ENCODE measurements at places on chromosomes 12 and 14.
A peak's percentile ranks its signal among the peaks of the same experiment; 100 is the strongest.

GRCh38 chr12:45666816-45667215 lies 62.7 kb upstream of the ARID2 start:
- no peak for DNase-seq

- no peak for DNase-seq
These were observed 454.7 kb downstream of the NPAS3 start for GRCh38 chr14:33393231-33393894.

GRCh38 chr14:61269321-61270083 lies 11.6 kb downstream of the TMEM30B start:
- peak; percentile 66 for DNase-seq

DNA sequence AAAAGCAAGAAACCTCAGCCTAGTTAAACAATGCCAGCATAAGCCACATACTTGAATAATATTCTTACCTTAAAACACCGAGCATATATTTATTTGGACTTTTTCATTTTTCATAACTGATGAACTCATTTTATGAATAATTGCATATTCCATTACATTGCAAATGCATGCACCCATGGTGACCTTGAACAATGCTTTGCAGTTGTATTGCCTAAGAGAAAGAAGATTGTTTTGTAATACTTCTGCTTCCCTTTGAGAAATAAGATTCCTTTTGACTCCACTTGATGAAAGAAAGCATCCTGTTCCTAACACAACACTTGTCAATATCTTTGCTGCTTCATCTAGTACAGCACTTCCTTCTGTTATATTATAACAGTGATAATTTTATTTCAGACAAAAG lies 1182.2 kb downstream of the FLRT2 start:
- DNase-seq = no peak

DNA sequence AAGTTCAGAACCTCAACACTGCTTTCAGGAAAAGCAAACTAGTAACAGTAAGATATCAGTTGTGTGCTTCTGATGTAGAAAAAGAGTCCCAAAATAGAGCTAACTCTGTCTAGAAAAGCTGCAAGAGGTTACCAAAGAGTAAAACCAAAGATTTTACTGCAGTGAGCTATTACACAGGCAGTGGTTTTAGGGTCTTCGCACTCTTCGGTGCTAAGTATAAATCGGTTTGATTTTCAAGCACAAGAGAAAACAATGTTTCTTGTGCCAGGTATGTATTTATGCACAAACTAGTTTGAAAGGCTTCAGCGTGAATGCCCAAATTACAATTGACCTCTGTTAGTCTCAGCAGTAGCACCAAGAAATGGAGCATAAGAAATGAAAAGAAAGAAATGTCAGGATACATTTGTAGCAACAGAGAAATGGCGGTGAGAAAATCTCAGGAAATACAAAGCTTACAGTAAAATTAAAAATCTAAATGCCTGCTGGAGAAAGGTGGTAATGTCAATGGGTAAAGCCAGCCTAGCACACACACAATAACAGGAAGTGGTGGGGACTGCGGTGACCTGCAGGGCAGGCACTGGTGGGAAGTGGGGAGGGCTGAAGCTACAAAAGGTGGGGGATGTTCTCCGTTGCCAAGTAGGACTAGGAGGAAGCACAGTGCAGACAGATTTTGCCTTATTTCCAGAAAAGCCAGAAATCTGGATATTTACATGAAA lies 18.0 kb upstream of the DYRK2 start:
- DNase-seq = peak; percentile 25

- no peak for DNase-seq
These were observed 48.4 kb downstream of the GCH1 start for GRCh38 chr14:54854181-54854580.

GRCh38 chr14:56195704-56196103 lies 77.5 kb downstream of the PELI2 start:
- DNase-seq = no peak

DNA sequence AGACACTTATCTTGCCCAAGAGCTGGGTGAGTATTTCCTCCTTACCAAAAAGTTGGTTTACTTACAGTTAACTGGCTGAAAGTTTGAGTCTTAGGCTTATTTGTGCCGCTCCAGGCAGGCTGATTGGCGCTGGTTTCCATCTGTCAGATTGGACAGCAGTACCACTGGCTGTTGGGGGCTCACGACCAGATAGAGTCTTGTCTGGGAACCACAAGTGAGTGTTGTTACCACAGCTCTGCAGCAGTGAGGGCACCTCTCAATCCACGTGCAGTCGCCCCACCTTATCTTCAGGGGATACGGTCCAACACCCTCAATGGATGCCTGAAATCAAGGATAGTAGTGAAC lies 58.9 kb downstream of the DDX51 start:
- DNase-seq = no peak

DNA sequence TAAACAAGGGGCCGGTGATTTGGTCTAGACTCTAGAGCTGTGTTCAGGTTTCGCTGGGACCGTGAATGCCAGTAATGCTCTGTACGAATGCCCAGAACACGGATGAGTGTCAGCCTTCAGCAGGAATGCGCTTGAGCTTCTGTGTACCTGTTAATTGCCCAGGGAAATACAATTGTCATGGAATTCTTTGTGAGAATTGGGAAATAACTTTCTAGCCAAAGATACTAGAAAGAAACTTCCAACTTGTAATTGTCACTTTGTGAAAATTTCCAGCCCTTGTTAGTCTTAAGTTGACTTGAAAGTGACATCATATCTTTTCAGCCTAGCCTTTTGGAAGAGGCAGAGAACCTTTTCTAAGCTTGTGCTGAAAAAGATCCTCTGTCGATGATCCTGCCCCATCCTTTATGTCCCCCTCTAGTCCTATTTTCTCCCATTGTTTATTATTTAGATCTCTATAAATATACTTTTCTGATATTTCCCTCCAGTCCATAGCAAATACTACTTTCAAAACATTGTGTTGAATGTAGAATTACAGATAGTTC lies 2.7 kb downstream of the CHST11 start:
- no peak for DNase-seq

- no peak for DNase-seq
These were observed 1019.0 kb upstream of the TMEM132C start for GRCh38 chr12:127247937-127248336.

DNA sequence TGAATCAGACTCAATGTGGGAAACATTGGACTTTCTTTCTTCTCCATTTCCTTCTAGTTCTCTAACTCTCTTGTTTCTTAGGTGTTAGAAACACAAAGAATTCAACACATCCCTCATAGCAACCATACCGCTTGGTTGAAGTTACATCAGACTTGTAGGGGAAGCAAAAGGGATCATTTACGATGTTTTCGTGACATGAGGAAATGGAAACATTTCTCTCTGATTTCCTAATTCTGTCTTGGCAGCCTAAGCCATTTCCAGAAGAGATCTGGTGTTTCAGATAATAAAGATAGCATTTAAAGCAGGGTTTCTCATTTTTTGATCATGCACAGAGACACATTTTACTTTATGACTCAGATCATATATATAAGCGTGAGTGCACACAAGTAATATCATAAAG lies 202.0 kb downstream of the TMEM132C start:
- no peak for DNase-seq

GRCh38 chr12:58583529-58583928 lies 336.8 kb downstream of the LRIG3 start:
- no peak for DNase-seq

DNA sequence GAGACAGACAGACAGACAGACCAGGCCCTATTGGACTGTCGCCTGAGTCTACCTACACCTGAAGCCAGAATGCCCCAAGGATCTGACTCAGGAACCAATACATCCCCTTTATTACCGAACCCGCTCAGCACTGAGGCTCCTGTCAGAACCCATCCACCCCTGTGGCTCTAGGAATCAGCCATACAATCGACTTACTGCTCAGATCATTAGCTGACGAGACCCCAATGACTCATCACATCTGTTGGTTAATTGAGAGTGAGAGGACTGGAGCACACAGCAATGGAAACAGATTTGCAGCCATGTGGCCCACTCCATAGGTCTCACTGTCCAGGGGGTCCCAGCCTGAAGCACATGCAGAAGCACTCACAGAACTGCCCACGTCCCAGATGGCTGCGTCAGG lies 15.2 kb downstream of the ITPK1 start:
- no peak for DNase-seq

GRCh38 chr12:53380794-53381730 lies 1.1 kb downstream of the SP1 start:
- DNase-seq = no peak

GRCh38 chr14:61720294-61720661 lies 25.0 kb downstream of the HIF1A start:
- DNase-seq = no peak

- no peak for DNase-seq
These were observed 4.7 kb downstream of the DYNLL1 start for GRCh38 chr12:120500581-120500980.

DNA sequence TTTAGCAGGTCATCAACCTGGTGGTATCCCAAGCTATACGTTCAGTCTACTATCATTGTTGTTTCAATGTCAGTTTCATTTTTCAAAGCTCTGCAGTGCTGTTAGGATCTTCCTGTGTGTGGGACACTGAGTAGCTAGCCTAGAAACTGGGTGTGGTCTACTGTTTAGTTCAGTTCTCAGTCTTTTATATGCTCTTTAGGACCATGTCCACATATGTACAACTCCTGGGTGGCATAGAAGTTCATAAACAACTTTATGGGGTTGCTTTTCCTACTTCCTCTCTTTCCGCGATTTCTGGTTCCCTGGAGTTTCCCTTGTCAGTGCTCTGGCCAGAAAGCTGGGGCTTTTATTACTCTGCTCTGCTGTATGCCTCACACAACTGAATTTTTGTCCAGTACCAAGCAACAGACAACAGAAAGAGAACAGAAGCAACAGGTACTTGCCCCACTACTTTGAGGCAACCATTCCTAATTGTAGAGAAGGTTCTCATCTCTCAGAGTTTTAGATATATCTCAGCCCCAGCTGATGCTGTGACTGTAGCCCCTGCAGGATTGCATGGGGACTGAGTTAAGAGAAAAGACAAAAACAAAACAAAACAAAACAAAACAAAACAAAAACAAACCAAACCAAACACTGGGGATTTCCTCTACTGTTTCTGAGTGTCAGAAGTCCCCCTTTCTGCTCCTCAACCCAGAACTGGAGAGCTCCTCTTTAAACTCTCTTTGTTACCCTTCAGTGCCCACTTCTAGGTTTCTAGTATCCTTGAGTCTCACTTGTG lies 30.3 kb downstream of the MIS18BP1 start:
- DNase-seq = no peak

- DNase-seq = no peak
These were observed 155.5 kb downstream of the ANO2 start for GRCh38 chr12:5789469-5789968.

GRCh38 chr12:110689281-110690126 lies 589 bp upstream of the HVCN1 start:
- DNase-seq = peak; percentile 17

DNA sequence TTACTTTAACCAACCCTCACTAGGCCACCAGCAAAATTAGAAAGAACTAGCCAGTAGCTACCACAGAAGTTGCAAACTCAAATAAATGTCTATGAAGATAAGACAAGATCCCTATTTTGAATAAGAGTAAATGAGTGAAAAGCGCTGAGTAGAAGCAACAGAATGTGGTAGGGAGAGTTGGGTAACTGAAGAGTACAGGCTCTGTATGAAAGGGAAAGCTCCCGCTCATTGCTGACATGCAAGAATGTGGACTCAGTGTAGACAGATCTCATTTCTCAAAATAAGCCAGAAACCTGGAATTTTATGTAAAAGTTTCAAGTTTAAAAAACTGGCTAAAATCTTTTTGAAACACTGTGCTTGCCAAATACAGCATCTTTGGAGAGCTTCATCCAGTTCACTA lies 63.9 kb downstream of the NAV3 start:
- no peak for DNase-seq

GRCh38 chr14:39145266-39145966 lies 24.7 kb downstream of the TRAPPC6B start:
- DNase-seq = no peak

DNA sequence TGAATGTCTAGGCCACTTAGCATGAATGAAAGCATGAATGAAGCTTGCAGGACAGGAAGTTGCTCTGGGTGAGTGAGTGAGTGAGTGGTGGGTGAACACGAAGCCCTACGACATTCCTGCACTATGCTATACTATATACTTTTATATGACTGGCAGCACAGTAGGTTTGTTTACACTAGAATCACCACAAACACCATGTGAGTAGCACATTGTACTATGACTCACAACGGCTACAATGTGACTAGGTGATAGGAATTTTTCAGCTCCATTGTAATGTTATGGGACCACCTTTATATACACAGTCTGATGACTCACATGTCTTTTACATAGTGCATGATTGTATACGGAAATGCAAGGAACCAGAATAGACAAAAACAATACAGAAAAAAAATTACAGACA lies 1480.2 kb downstream of the AACS start:
- no peak for DNase-seq
